ENCODE measurements at places on chromosomes 12 and 14.
A peak's percentile ranks its signal among the peaks of the same experiment; 100 is the strongest.

DNA sequence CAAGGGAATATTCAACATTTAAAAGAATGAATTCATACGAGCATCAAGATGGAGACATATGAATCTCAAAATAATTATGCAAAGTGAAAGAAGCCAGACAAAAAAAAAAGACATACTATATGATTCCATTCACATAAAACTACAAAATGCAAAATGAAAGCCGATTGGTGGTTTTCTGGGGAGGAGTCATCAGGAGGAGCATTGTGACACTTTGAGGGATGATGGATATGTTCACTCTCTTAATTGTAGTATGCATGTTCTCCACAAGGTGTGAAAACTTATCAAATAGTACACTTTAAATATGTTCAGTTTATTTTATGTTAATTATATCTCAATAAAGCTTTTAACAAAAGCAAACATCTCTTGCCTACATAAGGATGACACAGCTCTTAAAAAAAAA, 13.5 kb downstream of the OLR1 start:
- DNase-seq, result no peak

DNA sequence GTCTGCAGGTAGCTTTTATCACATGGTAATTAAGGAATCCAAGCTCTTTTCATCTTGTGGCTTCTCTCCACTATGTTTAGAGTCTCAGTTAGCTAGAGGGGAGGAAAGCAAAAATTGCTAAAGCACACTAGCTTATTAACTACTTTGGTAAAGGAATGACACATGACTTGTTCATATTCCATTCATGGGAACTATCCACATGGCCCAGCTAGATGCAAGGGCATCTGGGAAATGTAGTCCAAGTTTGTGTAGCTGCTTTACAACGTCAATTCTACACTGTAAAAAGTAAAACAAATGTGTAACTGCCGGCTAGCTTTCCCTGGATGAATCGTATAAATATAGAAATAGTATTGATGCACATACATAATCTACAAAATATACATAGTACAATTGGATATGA, 244.5 kb upstream of the LRFN5 start:
- no peak for DNase-seq

DNA sequence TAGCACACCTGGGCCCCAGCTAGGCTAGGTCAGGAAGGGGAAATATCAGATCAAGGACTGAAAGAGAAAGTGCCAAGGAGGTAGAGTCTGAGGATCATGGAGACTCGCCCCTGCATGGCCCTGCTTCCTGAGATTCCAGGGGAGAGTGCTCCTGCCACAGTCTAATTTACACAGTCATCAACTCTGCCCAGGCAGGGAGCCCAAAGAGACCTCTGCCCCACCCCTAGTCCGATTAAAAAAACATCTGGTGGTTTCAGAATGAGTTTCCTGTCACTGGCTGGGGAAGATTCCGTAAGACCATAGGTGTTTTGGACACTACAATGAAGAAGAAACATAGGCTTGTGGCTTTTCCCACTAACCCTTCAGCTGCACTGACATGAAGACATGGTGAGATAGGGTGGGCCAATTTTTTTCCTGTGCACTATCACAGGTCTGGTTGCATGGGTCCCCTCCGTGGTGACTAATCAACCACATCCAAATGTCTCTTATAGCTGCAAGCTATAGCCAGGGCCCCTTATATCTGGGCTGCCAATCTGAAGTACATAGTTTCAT, 31.5 kb upstream of the GZMB start:
- DNase-seq, result no peak

GRCh38 chr14:31622060-31622459, 60.9 kb downstream of the NUBPL start:
- no peak for DNase-seq

- DNase-seq, result no peak
Observed at GRCh38 chr14:60893911-60894310, 87.0 kb downstream of the TRMT5 start.

DNA sequence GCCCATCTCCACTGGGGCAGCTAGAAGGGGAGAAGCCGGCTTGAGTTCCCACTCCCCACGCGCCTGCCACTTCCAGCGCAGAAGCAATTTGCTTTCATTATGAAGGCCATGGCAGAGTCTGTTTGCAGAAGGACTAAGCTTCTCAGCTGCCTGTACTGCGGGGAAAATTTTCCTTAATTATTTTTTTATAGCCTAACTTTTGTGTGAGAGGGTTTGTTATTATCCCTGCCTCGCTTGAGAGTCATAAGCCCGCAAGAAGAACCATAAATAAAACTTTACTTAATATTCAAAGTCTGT, 56.0 kb upstream of the DLK1 start:
- no peak for DNase-seq

DNA sequence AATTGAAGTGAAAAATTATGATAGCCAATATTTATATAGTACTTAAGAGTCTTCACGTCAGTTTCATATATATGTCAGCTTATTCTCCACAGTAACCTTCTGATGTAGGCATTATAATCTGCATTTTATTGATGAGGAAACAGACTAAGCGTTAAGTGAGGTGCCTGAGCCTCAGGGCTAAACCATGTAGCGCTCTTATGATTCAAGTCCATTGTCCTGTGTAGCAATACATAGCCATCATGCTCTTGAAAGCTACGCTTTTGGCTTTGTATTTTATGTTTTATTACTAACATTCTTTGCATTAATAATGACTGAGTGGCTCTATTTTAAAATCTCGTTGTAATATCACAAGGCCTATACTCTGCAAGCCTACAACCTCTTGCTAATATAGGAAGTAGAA, 79.0 kb downstream of the ANO6 start:
- no peak for DNase-seq

- DNase-seq, result peak; percentile 73
Observed at GRCh38 chr14:101198398-101199027, 295.0 kb upstream of the RTL1 start.

DNA sequence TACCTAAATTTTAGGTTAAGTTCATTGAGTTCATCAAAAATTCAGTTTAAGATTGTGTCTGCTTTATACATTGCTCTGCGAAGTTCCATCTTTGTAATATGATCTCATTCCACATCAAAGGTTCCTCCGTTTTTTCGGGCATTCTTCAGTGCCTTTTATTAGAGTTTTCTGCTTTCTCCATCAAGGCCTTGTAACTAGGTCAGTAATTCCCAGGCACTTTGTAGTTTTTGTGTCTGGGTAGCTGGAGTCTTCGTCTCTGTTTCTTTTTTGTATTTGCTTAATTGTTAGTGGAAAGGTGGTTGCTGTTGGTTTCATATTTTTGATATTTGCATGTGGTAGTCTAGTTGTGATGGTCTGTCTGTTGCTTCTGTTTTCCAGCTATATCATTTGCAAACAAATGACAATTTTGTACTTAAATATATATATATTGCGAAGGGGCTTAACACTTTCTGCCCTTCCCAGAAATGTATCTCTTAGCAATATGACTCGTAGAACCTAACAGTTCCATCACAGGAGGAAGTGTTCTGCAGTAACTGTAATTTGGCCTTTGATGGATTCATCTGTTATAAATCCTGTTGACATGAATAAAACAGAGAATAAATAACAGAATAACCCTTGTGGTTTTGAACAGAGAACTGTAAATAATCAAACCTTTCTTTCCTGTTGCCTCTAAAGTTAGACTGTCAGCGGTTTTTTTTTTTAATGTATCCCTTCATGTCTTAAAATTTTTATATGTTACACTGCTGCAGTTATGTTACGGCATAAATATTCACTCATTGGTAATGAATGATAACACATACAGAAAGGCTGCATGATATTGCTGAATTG, 88.4 kb upstream of the DYNC1H1 start:
- no peak for DNase-seq

- no peak for DNase-seq
Observed at GRCh38 chr14:34502545-34503225, 36.8 kb downstream of the EAPP start.

DNA sequence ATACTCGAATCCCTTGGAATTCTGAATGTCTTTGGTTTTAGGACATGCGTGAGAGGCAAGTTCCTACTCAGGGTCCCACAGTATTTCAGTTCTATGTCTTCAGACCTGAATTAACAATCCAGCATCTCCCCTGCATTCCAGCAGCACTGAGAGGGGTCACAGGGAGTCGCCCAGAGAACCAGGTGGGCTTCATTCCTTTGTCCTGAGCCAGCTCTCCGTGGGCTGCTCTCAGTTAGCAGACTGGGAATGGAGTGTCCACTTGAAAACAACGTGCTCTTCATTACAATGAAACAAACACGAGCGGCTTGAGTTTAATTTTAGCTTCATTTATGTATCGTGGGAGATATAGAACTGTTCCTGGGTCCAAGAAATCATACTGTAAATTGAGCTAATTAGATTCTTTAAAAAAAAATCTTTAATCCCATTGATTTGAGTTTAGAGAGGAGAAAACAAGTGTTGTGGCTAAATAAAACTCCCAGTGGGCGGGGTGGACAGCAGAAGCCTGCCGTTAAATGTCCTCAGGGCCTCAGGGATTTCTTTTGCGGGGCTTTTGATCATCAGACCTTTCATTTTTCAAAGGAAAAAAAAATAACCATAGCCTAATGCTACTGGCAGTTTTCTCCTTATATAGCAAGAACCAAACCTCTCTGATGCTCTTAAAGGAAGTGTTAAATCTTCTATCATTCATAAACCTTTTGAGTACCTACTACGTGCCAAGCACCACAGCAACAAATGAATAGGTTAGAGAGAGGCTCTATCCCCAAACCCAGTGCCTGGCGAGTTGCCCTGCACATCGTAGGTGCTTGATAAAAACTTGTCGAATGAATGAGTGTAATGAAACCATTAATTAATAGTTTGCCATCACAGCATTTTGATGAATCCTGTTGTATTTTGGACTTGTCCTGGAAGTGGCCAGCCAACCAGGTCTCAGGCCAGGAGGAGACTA, 140.4 kb downstream of the CHST11 start:
- DNase-seq, result no peak

DNA sequence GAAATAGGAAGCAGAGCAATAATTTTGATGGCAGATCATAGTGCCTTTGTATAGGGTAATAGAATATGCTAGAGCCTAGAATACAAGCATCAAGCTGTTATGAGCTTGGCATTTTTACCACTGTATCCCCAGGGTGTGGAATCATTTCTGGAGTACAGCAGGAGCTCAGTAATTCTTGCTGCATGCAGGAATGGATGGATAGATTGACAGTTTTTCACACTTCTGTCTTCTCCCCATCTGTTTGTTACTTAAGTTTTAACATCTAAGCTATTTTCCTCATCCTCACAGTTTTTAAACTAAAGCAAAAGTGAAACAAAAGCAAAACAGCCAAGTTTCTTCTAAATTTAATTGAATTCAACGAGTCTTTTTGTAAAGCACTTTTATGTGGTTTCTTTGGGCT, 32.6 kb downstream of the ALG10 start:
- no peak for DNase-seq

GRCh38 chr12:107200394-107200793, 107.0 kb upstream of the CRY1 start:
- no peak for DNase-seq

DNA sequence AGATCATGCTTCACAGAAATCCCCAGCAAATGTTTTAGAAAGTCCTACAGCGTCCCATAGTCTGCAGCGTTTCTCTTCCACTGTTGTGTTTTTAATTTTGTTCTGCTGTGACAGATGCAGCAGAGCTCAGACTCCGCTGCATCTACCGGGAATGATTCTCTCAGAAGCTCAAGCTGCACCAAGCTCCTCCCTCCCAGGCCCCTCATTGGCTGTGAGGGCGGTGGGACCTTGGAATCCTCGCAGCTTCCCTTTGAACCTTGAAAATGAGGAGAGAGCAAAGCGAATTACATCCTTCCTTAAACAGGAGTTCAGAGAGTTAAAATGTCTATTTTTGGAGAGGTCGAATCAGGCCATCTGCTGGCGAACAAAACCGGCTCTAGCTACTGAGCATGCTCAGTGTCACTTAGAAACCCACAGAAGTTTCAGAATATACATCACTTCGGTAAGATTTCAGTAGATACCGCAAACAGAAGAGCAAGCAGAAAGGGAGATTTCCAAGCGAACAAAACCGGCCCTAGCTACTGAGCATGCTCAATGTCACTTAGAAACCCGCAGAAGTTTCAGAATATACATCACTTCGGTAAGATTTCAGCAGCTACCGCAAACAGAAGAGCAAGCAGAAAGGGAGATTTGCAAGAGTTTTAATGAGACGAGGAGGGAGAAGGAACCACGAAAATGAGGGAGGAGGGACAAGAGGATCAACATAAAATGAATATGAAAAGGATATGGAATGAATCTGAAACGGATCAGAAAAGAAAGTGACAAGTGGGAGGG, at the start of gene ABCD2:
TSS of gene ABCD2 (minus strand) at position 144 of the 774 bp plus-strand sequence. CDS start 188 bp downstream, outside the sequence.
- peak; percentile 77 for DNase-seq

GRCh38 chr14:75515629-75515996, 6.7 kb upstream of the BATF start:
- DNase-seq, result no peak

DNA sequence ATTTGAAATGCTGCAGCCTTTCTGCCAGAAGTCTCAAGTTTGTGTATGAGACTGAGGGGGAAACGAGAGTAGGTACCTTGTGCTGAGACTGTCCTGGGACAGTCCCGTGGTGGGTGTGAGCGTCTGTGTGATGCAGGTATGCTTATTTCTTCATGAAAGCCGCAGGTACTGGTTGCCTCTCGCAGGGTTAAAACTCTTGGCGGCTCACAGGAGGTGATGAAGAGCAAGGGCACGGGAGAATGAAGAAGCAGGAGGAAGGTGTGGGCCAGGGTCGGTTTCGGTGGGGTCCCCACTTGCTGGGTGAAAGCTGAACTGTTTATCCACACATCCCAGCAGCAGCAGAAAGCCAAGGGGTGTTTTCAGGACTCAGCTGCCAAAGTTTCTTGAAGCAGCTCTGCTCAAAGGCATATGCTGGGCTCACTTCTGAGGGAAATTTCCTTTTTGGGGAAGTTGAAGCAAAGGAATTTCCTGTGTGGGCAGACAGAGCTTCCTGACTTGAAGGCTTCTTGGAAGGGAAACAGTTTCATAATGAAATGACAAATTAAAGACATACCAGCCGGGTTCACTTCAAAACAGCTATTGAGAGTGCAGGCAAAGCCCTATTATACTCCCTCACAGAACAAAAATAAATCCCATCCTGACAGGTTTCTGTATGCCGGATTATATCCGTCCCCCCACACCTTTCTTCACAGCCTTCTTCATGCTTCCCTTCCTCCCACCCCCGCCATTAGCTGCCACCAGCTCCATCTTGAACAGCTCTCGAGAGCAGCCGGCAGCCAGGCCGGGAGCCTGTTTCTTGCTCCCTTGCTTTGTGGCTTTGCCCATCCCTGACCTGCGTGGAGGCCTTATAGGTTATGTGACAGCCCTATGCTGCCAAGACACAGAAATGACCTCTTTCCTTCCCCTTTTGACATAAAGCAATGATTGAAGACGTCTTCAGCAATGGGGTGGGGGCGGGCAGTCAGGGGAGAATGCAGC, 116.6 kb downstream of the ETV6 start:
- DNase-seq, result no peak

Measured in posterior cingulate gyrus (tissue), 11 donors.